ENCODE measurements at places on chromosomes 4 and X. TPM values are rescaled to one million over a fixed set of nuclear protein-coding genes. Genes with fewer than 3 reads are reported as not detected.

GRCh38 chr4:43690116-43690515 lies 758.5 kb downstream of the KCTD8 start:
- DNase-seq: no peak

- DNase-seq: no peak
Observed at GRCh38 chrX:121103381-121103780, 56.0 kb downstream of the GLUD2 start.

The MAGEA2 gene
- total RNA-seq: not detected

DNA sequence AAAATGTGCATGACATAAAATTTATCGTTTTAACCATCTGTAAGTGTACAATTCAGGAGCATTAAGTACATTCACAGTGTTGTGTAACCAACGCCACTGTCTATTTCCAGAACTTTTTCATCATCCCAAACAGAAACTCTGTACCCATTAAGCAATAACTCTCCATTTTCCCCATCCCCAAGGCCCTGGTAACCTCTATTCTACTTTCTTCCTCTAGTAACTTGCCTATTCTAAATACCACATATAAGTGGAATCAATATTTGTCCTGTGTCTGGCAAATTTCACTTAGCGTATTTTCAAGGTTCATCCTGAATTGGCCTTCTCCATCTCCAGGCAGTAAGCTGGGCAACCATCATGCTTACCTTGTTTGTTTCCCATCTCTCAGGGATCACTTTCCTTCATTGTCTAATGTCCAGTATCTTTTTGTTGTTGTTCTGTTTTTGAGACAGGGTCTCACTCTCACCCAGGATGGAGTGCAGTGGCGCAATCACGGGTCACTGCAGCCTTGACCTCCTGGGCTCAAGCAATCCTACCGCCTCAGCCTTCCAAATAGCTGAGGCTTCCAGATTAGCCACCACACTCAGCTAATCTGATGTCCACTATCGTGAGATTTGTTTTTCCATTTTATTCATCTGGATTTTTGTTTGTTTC lies 17.7 kb upstream of the GRIPAP1 start:
- DNase-seq: no peak

- DNase-seq: peak; percentile 20
Observed at GRCh38 chr4:186472948-186473347, 82.4 kb downstream of the MTNR1A start.

GRCh38 chr4:81030061-81030980 lies at the start of gene BMP3:
TSS of gene BMP3 (plus strand) at chr4:81030708. CDS start at chr4:81031285, 577 bp downstream.
- DNase-seq: no peak

The NXF2B gene
- not detected for total RNA-seq

- peak; percentile 65 for DNase-seq
Observed at GRCh38 chrX:154761977-154762536, 607 bp upstream of the DKC1 start.

The FRMPD4 gene
- total RNA-seq: 0.05 TPM

- no peak for DNase-seq
Observed at GRCh38 chr4:167218022-167218608, 16.2 kb downstream of the SPOCK3 start.

DNA sequence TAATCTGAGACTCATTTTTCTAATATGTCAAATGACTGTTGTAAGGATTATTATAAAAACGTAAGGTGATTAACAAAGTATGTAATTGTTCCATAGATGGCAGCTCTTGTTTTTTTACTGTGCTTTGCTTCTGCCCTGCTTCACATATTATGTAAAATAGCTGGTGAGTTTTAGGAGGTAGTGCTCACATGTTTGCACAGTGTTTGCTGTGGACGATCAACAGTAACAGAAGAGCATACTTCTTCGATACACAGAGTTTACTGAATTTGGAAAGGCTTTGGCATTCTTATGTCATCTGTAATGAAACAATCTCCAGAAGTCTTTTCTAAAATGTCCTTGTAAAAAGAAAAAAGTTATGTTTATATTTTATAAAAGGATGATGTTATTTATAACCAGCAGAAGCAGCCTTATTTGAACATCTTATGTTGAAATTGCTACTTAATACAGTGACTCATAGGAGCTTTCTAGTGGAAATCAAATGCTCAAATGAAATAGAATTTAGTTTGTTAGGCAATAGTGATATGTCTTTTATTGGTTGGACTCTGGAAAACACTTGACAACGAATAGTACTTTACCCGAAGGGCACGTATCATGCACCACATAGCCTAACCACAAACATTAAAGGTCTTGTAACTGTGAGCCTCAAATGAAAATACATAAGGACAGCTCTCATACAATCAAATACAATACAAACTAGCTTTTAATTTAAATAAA lies 1.9 kb upstream of the MTTP start:
- no peak for DNase-seq

- no peak for DNase-seq
Observed at GRCh38 chr4:139800082-139800481, 134.5 kb downstream of the MGST2 start.

DNA sequence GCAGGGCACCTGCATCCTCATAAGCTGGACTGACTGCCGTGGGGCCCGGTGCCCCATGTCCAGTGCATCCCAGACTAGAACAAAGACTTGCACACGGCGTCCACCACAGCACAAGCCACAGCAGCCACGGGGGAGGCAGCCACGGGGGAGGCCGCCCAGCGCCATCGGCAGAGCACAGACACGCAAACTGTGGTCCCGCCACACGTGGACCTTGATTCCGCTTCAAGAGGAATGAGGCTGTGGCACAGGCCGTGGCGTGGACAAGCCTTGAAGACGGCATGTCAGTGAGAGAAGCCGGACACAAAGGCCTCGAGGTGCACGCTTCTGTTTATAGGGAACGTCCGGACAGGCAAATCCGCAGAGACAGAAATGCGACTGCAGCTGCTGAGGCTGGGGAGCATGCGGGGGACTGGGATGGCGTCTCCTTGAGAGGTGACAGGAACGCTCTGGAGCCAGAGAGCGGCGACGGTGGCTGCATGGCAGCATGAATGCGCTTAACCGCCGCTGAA lies 10.1 kb upstream of the CPLX1 start:
- no peak for DNase-seq

The MAGEB3 gene
- not detected for total RNA-seq

DNA sequence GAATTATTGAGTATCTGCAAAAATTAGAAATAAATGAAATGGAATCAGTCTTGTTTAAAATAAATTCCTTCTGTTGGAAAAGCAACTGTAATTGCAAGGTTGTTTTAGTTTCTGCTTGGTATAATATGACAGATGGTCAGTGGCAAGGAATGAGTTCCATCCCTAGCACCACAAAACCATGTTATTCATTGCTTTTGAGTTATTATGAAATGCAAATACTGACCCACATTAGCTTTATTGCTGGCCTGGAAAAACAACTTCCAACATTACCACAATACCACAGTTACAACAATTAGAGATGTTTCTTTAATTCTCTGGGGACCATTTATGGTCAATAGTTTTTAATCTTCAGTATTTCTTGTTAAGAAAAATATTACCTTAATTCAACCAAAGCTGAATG lies 194.4 kb downstream of the TMA16 start:
- DNase-seq: no peak

DNA sequence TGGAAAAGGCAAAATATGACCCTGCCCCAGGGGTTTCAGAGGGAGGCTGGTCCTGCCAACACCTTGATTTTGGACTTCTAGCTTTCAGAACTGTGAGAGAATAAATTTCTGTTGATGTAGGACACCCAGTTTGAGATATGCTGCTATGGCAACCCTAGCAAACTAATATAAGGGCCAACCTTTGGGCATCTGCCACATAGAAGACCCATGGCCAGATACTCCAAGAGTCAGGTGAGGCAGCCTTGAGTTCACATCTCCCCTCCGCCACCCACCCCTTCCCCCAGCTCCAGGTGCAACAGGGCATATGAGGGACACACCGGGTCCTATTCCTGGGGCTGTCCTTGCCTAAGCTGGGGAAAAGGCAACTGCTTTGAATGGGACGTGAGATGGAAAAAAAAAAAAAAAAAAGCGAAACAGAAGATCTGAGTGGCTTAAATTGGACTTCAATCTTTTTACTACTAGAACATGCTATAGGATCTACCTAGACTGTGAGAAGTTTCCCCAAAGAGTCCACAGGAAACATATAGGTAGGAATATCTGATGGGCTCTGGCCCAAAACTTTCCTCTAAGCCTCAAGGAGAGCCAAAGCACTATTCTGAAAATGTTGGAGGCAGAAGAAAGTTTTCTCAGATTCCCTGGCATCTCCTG lies 56.5 kb upstream of the PROM1 start:
- no peak for DNase-seq

GRCh38 chrX:56231537-56232090 lies 542 bp upstream of the KLF8 start:
- no peak for DNase-seq

GRCh38 chrX:39613997-39614679 lies 483.6 kb downstream of the BCOR start:
- DNase-seq: no peak

- DNase-seq: no peak
Observed at GRCh38 chrX:28835991-28836390, 248.7 kb downstream of the IL1RAPL1 start.

DNA sequence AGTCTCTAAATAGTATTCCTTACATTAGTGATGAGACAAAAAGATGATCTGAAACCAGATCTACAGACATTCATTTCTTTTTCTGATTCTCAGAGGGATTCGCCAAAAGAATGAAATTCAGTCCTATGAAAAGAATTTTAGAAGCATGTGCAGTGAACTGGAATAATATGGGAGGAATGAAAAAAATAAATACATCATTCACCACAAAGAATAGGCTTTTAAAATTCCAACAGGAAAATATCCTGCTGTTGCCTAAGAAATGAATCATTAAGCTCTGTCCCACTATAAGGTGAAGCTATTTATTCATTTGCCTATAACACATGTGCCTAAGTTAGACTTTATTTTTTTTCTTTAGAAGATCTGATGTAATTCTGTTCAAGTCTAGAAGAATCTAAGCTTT lies 165.9 kb downstream of the IL15 start:
- no peak for DNase-seq

DNA sequence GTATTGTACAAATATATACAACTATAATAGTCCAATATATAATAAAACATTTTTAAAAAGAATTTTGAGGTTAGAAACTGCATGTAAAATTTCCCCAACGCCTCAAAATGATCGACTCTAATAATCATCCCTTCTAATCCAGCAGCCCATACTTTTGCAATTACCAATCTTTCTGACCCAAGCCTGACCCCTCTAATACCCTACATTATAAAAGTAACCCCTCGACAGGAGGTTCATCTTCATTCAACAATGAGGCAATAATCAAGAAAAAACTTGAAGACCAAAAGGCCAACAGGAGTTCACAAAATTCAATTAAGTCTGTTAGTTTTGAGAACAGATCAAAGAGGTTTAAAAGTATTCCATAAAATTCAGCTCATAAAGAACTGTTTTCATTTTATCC lies 393.5 kb downstream of the GPM6A start:
- no peak for DNase-seq

- peak; percentile 60 for DNase-seq
Observed at GRCh38 chrX:129777218-129778030, 2.3 kb upstream of the SASH3 start.

GRCh38 chr4:87024201-87024600 lies 89.4 kb downstream of the AFF1 start:
- no peak for DNase-seq

DNA sequence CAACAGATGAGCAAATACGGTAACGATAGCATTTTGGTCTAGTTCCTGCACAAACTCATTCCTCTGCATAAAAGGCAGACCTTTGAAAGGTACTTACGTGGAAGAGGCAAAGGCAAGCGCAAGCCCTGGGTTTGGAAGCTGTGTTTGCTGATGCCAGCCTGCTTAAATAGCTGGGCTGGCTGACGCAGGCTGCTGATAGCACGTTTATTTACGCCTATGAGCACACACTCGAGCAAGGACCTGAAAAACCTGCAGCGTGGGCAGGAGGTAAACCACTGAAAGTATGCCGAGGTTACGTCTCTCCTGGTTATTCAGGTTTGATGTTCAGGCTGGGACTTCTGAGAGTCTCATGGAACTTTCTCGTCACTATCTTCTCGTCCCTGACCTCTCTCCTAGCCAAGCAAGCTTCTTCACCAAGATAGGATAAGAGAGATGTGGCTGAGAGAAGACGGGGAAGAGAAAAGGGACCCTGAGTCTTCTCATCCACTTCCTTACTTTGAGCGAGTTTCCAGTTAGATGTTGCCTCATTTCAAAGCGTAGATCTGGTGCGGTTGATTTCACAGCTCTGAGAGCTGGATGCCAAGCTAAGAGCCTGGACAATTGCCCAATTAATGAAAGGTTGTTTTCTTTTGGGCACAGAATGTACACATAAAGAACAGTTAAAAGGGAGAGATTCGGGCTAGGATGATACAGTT lies at the start of gene HOPX:
Gene HOPX (minus strand): TSS at position 139 of the 695 bp plus-strand sequence. CDS start 23,480 bp downstream, outside the sequence.
- no peak for DNase-seq

The LRCH2 gene
- total RNA-seq: 12.6 TPM

- no peak for DNase-seq
Observed at GRCh38 chrX:73849073-73849472, 286.1 kb downstream of the CHIC1 start.

The KLHL13 gene
- 10.4 TPM for total RNA-seq

The SYP gene
- total RNA-seq: 0.14 TPM

The FAM184B gene
- not detected for total RNA-seq

The ENPEP gene
- 0.14 TPM for total RNA-seq

- no peak for DNase-seq
Observed at GRCh38 chr4:147855571-147856009, 123.7 kb downstream of the ARHGAP10 start.

DNA sequence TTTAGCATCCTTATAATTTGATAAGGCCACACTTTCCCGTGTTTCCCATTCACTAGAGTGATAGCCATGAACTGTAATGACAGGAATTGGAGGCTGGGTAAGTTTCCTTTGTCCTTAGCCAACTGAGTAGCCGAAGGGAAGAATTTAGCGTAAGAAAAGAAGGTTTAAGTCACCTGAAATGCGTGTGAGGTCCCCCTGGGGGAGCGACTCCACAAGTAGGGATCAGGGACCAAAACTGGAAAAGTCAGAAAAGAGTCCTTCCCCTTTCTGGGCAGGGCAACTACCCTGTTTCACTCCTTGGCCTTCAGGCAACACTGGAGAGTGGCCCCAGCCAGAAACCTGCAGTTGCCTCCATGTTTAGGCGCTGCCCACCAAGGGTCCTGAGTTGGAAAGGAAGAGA lies 81.6 kb upstream of the MED14 start:
- no peak for DNase-seq

The CXCL6 gene
- 0.37 TPM for total RNA-seq

The CCNI gene
- 94.8 TPM for total RNA-seq

DNA sequence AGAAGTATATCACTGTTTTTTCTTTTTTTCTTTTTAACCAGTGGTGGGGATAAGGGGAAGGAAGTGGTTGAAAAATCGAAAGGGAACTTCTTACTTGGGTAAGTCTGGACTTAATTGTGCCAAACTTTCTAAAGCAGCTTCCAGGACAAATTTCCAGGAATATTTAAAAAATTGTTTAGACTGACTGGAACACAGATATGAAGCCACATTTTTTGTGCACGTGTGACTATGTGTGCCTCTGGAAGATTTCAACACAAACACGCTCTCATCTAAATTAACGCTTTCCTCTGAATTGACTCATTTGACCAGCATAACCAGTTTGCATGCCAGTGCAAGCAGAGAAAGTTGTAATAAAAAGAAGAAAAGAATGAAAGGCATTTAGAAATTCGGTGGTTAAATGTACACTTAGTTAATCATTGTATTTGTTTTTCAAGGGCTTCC lies 18.8 kb upstream of the YTHDC1 start:
- DNase-seq: no peak

The PCDH10 gene
- 0.14 TPM for total RNA-seq

- DNase-seq: peak; percentile 32
Observed at GRCh38 chrX:96433409-96434077, 251.1 kb upstream of the DIAPH2 start.

Data from dermis blood vessel endothelial cell (primary cell).